Natural killer cell (primary cell): ENCODE measurements at places on chromosomes 7 and 10. TPM values are rescaled to one million over a fixed set of nuclear protein-coding genes. Genes with fewer than 3 reads are reported as not detected.

GRCh38 chr10:78176320-78177317, 143.0 kb downstream of the RPS24 start:
- no peak for DNase-seq

- DNase-seq = no peak
These were observed 64.4 kb downstream of the EGFR start for GRCh38 chr7:55083206-55083605.

ITGA8 gene
- total RNA-seq = not detected

CADPS2 gene
- not detected for total RNA-seq

- no peak for DNase-seq
These were observed 122.6 kb downstream of the KCND2 start for GRCh38 chr7:120395526-120396019.
